CD8-positive, alpha-beta T cell (primary cell): ENCODE measurements at places on chromosomes 4 and X.

GRCh38 chr4:14284578-14284977 is 657.1 kb upstream of the BOD1L1 start:
- DNase-seq = no peak

DNA sequence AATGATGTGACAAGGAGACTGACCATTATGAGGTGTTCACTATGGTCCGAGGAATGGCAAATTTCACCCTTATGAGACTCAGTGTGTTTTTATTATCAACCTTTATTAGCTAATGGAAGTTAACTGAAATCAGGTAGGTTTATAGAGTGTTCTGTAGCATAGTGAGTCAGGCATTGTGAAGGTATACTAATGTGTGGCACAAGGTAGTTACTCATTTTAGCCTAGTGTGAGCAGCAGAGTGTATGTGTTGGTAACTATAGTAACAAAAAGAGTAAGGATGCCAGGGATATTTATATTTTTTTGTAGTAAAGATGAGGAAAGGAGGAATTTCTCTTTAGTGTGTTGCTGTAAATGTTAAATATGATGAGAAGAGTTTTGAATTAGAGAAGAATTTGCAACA is 12.0 kb downstream of the PDLIM5 start:
- no peak for DNase-seq

- DNase-seq = no peak
Observed at GRCh38 chr4:35820003-35820402, 424.3 kb downstream of the ARAP2 start.

DNA sequence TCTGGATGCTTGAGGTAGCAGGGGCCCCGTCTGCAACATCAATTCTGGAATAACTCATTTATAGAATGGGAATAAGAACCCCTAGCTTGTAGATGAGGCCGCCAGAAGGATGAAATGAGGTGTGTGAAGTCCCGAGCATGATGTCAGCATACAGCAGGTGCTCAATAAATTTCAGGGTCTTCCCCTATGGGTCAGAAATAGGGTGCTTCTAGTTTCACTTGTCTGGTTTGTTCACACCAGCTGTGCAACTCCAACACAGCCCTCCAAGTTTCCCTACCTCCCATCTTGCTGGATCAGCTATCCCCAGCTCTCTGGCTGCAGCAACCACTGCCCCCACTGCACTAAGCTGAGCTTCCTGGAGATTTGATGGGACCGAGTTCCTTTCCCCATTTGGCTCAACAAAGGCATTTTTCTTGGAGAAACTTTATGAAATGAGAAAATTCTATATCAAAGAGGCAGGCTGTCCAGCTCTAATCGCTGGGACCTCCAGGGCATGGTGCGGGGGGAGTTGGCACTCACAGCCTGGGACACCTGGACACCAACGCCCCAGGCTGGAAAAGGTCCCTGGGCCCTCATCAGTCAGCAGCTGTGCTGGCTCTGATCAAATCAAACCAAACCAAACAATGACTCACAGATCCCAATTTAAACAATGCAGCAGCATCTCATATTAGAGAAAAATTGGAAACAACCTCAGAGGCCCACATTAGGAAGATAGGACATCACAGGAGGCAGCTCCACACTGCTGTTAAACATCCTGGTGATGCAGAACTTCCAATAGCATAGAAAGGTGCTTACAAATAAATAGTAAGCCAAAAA is 13.3 kb downstream of the SLC2A9 start:
- no peak for DNase-seq

DNA sequence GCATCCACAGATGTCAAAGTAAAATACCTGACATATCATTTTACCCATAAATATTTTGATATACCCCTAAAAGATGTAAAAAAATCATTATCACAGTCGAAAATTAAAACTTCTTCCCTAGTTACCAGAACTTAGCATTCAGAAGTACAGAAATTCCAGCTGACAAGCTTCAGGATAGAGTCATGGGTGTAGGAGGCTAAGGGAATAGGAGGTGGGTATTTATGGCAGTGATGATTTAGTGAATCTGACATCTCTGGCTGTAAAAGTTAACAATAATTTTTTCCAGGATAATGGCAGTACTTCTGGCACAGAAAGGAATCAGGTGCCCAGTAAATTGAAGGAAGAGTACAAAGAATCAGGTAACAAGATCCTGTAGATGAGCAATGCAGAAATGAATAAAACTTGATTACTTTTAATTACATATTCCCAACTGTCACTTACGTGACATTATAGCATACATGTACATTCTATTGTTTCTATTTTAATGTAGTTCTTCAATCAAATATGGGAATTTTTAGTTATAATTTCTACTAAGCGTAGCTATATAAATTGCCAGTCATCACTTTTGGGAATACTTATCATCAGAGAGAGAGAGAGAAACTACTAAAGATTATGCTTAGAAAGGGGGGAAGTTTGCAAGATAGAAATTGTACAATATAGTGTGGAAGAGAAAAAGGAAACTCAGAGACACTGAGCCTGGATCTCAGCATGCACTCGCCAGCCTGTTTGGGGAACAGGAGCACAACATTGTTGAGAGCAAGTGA is 143.4 kb downstream of the TMEM144 start:
- DNase-seq = no peak

DNA sequence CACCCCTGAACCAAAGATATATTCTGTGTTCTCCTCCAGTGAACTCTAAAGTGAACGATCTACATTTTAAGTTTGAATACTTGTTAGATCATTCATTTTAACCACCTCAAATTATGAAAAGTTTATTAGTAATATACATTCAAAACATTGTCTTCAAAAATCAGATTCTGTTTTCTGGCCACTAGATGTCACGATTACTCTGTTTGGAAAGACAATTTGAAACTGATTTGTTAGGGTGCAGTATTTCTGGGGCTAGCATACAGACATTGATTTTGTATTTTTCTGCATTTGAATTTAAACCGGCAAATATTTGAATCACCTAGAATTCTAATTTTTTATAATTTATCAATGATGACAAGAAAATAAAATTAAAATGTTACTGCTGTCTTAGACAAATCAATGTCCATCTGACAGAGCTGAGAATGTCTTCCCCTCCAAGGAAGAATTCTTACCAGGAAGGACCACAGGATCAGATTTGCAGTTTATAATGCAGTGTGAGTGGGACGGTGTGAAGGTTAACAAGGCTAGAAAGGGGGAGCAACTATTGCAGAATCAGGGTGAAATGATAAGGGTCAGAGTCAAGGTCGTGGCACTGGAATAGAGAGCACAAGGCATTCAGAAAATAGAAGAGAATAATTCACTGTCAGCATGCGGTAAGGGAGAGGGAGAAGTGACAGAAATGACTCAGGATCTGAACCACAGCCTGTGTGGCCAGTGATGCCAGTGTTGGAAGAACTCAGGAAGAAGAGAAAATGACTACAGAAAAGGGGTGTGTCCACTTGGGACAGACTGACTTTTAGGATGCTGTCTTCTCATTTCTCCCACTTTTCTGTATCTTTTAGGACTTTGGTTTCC is 91.6 kb downstream of the ANXA10 start:
- no peak for DNase-seq

DNA sequence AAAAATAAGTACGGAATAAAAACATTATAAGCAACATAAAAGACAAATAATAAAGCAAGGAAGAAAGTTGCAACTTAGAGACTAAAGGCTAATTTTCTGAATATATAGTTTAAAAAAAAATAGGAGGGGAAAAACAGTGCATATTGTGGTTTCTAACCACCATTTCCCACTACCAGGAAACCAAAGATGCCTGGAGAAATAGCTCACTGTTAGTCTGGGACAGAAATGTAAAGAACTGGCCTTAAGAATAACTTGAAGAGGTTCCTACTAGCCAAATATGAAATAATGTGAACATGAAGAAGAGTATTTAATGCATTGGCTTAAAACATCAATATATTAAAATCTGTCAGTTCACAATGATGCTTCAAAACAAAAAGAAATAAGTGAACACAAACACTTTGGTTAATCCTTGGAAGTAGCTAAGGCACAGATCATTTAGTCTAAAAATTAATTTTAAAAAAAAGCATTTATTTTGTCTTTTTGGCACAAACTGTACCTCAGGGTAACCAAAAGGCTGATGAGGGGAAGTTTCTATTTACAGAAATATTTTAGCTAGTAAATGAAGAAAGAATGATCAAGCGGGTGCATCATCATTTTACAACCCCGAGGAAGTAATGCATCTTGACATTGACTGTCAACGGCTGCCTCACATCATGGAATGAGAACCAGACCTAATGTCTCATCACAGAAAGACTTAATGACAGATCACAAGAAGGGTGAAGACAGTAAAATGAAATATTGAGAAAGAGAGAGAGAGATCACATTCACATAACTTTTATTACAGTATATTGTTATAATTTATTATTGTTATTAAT is 297.2 kb upstream of the LDB2 start:
- no peak for DNase-seq

GRCh38 chrX:150100261-150100660 is 162.0 kb upstream of the EOLA2 start:
- DNase-seq = no peak

DNA sequence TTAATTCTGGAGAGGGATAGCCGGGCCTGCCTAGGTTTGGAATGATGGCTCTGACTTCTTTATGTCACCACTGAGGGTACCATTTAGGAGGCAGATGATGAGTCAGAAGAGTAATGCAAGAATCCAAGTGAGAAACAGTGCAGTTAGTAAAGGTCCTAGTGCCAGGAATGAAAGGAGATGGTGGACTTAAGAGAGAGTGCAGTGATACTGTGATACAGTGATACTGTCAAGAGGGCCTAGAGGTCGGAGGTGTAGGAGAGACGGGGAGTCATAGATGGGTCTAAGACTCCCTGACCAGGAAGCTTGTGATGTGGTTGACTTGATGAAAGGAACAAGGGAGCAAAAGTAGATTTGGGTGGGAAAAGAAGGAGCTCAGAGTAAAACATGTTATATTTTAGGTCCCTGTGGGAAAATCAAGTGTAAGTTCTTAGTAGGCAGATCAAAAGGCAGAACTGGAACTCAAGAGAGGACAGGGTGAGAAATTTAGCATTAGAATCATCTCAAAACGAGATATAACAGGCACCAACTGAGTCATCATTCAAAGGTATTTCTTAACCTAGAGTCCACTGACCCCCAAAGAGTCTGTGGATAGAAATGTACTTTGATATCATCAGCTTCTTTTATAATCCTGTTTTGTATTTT is 85.0 kb downstream of the NFKB1 start:
- DNase-seq = no peak

DNA sequence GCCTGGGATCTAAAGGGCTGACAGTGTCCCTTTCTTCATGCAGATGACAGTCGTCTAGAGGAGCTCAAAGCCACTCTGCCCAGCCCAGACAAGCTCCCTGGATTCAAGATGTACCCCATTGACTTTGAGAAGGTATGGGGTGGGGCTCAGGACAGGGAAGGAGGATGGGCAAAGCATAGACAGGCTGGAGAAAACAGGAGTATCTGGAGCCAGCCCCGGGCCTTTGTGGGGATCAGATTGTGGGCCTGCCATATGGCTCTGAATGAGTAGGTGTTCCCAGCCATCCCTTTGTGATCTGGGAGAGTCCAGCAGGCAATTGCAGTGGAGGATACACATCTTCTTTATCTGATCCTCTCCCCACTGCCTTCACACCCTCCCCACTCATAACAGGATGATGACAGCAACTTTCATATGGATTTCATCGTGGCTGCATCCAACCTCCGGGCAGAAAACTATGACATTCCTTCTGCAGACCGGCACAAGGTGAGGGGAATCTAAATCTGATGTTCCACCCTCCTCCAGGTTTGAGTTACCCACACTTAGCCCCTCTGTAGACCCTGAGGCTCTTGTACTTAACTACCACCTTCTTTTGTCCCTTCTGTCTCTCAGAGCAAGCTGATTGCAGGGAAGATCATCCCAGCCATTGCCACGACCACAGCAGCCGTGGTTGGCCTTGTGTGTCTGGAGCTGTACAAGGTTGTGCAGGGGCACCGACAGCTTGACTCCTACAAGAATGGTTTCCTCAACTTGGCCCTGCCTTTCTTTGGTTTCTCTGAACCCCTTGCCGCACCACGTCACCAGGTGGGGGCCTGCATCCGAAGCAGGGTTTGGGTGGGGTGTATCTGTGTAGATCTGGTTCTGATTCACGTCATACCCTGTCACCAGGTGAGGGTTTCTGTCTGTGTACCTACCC is 5.8 kb upstream of the CDK16 start:
- no peak for DNase-seq

- DNase-seq = no peak
Observed at GRCh38 chr4:40675166-40675565, 45.5 kb upstream of the RBM47 start.

DNA sequence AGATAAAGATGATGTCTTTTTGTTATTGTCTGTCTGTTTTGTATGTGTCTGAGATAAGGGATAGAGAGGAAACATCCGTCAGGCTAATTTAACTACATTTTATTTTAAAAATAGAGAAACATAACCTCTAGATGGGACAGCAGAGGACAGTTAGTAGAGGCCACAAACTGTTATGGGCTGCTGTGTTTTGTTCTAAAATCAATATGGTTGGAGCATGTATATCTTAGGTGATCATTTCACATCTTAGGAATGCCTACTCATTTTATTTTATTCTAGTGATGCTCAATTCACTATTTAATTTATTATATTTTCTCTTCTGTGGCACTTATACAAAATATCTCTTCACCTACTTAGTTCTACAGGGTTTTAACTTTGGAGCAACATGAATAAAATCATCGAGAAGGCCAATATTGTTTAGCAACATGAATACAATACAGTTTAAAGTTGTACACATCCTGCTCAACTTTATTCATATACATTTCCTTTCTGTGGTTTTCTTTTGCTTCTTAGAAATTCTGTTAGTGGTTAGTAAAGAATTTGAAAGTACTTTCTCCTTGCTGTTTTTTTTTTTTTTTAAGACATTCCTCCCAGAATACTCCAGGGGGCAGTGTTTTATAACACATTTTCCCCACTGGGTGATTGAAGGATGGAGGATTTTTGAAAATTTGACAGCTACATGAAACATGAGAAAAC is 392.9 kb downstream of the UNC5C start:
- peak; percentile 36 for DNase-seq

GRCh38 chr4:97139791-97140190 is 1003.5 kb downstream of the STPG2 start:
- DNase-seq = no peak

DNA sequence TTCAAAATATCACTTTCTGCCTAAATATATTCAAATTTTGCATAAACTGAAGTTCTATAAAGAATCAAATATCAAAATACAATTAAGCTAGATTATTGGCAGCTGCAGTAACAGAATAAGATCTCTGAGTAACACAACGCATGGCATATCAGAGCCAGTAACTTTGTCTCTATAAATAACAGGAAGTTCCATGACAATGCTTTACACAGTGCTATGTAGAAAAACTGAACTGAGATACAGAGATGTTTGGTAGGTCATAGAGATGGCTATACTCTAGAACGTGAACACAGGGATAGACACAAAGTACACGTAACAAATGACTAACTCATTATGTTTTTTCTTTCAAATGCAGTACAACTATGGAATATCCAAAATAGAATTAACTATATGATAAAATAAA is 18.2 kb downstream of the UBE2D3 start:
- no peak for DNase-seq

GRCh38 chrX:38612281-38612680 is 50.9 kb downstream of the TSPAN7 start:
- no peak for DNase-seq

GRCh38 chr4:98691588-98691987 is 33.2 kb upstream of the TSPAN5 start:
- no peak for DNase-seq

GRCh38 chr4:94434505-94434904 is 17.2 kb upstream of the PDLIM5 start:
- DNase-seq = no peak
